ENCODE measurements at places on chromosomes 5 and 9. TPM values are rescaled to one million over a fixed set of nuclear protein-coding genes. Genes with fewer than 3 reads are reported as not detected.

Gene SOHLH1
- total RNA-seq, result not detected

Gene GPX3
- not detected for total RNA-seq

Gene SAP30L
- 47.3 TPM for total RNA-seq

Gene HBEGF
- 0.44 TPM for total RNA-seq

DNA sequence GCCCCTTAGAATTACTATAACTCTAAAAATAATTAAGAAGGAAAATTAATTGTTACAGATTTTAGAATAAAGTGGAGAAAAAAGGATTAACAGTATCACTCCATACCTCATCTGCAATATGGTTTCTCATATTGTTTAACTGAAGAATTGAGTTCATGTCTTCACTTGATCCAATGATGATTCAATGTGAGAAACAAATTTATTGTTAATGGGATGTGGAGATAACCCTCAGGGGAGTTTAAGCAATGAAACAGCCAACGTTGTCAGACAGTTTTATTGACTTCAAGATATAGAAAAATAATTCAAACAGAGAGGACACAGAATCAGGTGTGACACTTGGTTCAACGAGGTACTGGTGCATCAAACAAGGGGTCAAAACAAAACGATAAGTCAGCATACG lies 665.2 kb upstream of the ACO1 start:
- no peak for DNase-seq
- no peaks in the 10 kb centered on the region for H3K36me3 ChIP-seq
- H3K27ac ChIP-seq, result no peak overlapping the region
- no peaks in the 10 kb centered on the region for H3K4me1 ChIP-seq

DNA sequence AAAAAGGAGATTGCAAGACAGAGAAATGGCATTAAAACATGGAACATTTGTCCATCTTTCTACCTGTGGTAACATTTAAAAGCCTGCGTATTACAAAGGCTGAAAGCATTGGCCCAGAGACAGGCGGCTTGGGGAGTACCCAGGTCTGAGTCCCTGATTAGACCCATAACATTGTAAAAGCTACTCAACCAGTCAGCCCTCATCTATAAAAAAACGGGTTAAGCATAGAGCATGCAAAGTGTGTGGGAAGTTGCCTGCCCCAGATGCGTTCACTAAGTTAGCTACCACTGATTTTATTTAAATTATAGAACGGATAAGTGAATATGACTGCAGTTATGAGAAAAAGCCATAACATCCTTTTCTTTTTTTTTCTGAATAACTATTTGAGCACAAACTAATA lies 276.1 kb downstream of the CDH12 start:
- no peak overlapping the region for H3K4me3 ChIP-seq
- no peaks in the 10 kb centered on the region for H3K4me1 ChIP-seq
- DNase-seq, result no peak
- no peaks in the 10 kb centered on the region for H3K36me3 ChIP-seq

All from naive thymus-derived CD8-positive, alpha-beta T cell (primary cell).